ENCODE measurements at places on chromosomes 3 and 15.

DNA sequence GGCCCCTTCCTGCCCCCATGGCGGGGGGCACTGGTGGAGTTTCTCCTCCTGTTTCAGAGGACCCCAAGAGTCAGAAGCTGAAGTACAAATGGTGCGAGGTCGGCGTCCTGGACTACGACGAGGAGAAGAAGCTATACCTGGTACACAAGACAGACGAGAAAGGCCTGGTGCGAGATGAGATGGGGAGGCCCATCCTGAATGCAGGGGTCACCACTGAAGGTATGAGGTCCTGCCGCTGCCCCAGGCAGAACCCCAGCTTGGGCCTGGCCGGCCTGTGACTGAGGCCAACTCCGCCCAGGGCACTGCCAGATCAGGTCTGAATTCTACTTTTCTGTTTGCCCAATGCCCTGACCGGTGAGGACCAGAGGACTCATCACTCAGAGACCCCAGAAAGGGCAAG is 15.0 kb downstream of the DNAH1 start:
- DNase-seq = no peak

DNA sequence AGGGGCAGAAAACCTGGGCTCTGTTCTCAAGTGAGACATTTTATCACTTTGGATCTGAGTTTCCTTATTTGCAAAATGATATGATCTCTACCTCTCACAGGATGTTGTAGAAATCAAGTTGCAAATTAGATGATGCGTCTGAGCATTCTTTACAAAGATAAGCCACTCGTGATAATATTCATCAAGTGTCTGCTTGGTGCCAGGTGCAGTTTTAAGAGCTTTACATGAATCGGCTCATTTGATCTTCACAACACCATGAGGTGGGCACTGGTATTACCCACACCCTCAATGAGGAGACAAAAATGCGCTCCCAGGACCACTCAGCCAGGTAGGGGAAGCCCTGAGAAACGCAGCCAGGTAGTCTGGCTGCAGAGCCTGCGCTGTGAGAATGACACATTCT is 59.1 kb upstream of the CA12 start:
- no peak for DNase-seq

GRCh38 chr3:54827776-54828175 is 100.1 kb downstream of the LRTM1 start:
- no peak for DNase-seq

DNA sequence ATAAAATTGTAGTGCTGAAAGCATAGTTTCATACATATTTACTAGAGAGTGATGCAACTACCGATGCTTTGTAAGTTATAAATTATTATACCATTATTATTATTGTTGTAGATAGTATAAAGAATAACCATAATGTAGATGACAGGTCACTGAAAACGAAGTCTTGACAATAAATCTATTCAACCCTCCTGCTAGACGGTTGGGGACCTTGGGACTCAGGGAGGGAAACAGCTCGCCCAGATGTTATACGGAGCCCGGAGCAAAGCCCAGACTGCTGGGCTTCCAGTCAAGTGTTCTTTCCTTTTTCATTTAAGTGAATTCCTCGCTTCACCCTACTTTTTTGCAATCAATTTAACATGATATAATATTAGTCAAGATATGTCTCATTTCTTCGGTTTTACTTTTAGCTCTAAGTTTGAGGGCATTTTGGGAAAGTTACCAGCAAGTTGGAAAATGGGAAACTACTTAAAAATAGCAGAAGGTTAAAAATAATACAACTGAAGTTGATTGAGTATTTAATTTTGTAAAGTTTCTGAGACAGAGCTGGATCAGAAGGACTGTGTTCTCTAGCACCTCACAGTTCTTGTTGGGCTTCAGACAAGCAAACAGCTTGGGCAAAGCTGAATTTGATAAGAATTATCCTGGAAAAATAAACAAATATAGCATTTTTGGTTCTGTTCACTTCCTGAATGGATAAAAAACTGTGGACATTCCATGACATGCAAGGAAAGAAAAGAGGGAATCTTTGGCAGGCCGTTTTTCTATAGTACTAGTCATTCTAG is 173.4 kb upstream of the TP63 start:
- no peak for DNase-seq

- no peak for DNase-seq
Observed at GRCh38 chr3:39118931-39119660, 11.6 kb downstream of the TTC21A start.

DNA sequence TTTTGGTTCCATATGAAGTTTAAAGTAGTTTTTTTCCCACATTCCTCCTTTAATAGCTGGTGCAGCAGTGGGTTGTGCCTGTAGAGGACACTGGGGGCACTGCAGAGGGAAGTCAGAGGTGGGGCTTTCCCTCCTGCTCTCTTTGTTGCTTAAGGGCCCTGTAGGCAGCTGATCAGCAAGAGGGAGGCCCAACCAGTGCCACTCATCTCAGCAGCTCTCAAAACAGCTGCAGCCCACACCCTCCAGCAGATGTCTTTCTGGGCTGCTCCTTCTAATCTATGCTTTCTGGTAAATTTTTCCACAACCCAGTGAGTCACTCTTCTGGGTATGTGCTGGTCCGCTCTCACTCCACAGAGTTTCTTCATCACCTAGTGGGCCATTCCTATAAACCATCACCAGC is 263.8 kb downstream of the FEZF2 start:
- DNase-seq = no peak

- no peak for DNase-seq
Observed at GRCh38 chr3:31723701-31724100, 191.0 kb downstream of the STT3B start.

- DNase-seq = no peak
Observed at GRCh38 chr3:18405141-18405540, 20.0 kb downstream of the SATB1 start.

GRCh38 chr15:96123630-96124187 is 206.8 kb upstream of the NR2F2 start:
- DNase-seq = no peak

GRCh38 chr15:74988007-74988800 is 7.2 kb upstream of the SCAMP5 start:
- no peak for DNase-seq

DNA sequence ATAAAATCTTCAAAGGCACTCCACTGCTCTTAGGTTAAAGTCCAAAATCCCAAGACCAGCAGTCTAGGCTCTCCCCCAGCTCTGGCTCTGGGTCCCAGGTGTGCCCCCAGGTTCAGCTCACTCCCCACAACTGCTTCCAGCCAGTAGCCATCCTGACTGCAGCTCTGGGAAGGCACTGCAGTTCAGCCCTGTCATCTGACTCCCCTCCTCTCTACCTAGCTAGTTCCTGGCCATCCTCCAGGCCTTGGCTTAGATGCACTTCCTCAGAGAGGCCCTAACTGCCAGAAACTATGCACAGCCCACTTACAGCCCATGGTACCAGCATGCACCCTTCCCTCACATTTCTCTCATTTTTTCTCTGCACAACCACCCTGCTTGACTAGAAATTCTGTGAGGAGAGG is 25.5 kb downstream of the TBC1D2B start:
- DNase-seq = no peak

DNA sequence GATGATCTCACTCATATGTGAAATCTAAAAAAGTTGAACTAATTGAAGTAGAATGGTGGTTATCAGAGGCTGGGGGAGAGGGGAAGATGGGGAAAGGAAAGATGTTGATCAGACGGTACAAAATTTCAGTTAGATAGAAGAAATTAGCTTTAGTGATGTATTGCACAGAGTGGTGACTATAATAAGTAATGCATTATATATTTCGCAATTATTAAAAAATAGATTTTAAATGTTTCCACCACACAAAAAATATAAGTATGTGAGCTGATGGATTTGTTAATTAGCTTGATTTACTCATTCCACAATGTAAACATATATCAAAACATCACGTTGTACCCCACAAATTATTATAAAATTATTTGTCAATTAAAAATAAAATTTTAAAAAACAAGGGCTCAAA is 8.1 kb downstream of the SUMF1 start:
- DNase-seq = no peak

DNA sequence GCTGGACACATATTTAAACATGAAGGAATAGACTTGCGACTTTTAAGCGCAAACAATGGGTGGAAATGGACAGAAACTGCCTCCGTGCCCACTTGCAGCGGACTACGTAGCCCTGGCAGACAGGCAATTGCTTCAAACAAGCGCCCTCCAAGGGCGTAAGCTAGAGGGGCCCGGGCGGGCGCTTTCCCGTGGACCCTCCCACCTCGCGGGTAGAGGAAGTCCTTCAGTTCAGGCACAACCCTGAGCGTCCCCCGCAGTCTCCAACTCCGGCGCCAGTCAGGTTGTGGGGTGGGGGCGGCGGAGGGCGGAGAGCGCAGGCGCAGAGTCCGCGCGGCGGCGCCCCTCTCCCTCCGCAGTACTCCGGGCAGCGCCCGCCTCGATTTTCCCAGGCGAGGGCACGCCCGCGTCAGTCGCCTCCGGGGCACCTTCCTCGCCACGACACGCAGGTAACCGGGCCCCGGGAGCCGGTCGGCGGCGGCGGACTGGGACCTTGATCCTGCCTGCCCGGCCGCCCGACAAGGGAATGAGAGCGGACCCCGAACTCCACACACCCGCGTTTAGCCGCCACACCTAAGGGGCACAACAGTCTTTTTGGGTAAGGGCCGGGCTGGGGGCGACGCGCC is at the start of gene SLC35G2:
Gene SLC35G2 (plus strand): TSS at position 358 of the 623 bp plus-strand sequence. CDS start 35,335 bp downstream, outside the sequence.
- peak; percentile 81 for DNase-seq

DNA sequence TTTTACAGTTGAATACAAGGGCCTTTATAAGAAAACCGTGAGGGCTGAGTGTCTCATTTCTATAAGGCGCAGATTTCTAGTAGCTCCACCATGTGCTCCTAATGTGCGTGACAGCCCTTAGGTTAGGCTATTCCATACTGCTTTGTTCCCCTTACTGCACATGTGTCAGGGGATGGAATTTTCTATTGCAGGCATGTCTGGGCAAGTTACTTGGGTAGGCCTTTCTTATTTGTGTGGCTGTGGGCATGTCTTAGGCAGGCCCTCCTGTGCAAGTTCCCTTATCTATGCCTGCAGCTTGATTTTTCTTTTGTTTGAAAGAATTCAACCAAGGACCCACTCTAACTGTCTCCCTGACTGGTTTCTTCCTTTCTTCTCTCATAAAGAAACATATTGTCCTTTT is 434.2 kb upstream of the CNTN3 start:
- DNase-seq = no peak

DNA sequence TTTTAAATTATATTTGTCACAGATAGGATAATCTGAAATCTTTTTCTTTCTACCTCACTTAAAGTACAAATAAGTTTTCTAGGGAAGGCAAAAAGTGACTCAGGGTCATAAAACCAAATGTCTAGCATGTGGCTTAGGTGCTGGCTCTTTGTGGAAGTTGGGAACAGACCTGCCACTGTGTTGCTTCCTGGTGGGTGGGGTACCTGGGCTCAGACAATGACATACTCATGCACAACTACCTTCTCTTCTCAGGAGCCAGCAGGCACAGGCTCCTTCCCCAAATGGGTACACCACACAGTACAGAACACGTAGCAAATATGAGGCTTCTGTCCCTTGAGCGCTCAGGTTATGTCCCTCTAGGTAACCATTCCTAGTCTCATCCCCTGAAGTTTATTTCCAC is 40.1 kb upstream of the MUC13 start:
- DNase-seq = no peak

- peak; percentile 87 for DNase-seq
Observed at GRCh38 chr3:119702530-119703527, at the start of gene CFAP91. CFAP91 (plus strand) TSS chr3:119703022; CDS start chr3:119703099, 77 bp downstream.

DNA sequence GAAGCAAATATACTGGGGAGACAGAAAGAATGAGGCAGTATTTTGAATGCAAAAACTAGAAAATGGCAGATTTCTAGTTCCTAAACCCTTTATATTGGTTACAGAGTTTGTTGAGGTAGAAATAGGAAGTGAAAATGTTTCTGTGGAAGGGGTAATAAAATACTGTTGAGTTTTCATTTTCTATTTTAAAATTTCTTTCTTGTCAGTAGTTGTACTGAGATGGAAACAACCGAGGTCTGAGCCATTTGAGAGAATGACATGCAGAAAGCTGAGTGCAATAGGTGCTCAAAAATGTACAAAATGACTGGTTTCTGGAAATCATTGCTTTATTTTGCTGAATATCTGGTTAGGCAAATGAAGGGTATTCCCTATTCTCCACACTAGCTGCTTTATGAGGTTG is 361.4 kb downstream of the CHL1 start:
- DNase-seq = no peak

Measured in NCI-H1930 (cell line).